ENCODE measurements at places on chromosomes 13 and 19. TPM values are rescaled to one million over a fixed set of nuclear protein-coding genes. Genes with fewer than 3 reads are reported as not detected.

GRCh38 chr13:48066310-48066989, 28.5 kb downstream of the MED4 start:
- DNase-seq, result peak; percentile 32

DNA sequence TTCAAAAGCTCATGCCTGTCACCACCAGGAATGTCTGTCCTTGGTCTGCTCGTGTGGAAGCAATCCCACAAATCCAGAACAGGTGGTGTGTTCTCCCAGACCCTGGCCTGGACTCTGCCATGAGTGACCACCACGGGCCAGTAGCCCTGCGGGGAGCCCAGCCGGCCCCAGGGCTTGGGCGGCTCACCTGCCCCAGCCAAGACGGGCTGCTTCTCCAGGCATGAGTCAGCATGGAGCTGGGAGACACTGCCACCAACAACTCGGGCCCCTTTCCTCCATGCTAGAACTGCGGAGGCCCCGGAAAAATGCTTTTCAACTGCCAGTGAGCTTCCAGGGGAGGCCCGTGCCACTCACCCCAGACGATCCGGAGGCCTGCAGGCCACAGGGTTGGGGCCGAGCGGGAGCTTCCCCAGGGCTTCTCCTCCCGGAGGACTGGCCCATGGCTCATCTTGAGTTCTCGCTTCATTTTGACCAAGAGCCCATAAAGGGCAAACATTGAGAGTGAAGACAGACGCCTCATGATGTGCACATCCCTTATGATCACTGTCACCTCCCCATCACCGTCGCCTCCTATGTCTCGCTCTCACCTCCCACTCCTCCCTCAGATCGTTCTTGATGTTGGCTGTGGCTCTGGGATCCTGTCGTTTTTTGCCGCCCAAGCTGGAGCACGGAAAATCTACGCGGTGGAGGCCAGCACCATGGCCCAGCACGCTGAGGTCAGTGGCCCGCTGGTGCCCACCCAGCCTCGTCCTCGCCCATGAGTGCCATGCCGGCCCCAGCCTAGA, 16.7 kb downstream of the YIPF2 start:
- DNase-seq, result peak; percentile 46

The GPR12 gene
- total RNA-seq, result not detected

- DNase-seq, result no peak
Observed at GRCh38 chr13:96768524-96768923, 225.8 kb downstream of the OXGR1 start.

The DACH1 gene
- total RNA-seq, result not detected

- DNase-seq, result no peak
Observed at GRCh38 chr19:6797646-6798045, 25.1 kb downstream of the VAV1 start.

DNA sequence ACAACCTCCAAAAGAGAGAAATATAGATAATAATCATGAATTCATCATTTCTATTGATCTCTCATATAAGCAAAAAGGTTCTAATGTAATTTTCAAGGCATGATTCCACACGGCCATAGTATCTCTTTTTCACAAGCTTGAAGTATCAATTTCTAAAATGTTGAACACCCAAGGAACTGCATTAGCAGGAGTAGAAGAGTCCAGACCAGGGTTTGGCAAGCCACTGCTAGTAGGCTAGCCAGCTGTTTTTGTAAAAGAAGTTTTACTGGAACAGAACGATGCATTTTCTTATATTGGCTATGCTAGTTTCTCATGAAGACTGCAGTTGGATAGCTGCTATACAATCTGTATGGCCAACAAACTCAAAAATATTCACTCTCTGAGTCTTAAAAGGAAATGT, 481.5 kb upstream of the MIR17HG start:
- DNase-seq, result no peak

GRCh38 chr19:50384685-50385535, 763 bp downstream of the POLD1 start:
- peak; percentile 31 for DNase-seq

The CYP4F12 gene
- not detected for total RNA-seq

The MICOS13 gene
- total RNA-seq, result 48.8 TPM

The KLK7 gene
- total RNA-seq, result not detected

- no peak for DNase-seq
Observed at GRCh38 chr13:47646298-47646697, 354.8 kb downstream of the SUCLA2 start.
